Nephron progenitor cell (in vitro differentiated cells): ENCODE measurements at places on chromosomes 4 and X.
A peak's percentile ranks its signal among the peaks of the same experiment; 100 is the strongest.

DNA sequence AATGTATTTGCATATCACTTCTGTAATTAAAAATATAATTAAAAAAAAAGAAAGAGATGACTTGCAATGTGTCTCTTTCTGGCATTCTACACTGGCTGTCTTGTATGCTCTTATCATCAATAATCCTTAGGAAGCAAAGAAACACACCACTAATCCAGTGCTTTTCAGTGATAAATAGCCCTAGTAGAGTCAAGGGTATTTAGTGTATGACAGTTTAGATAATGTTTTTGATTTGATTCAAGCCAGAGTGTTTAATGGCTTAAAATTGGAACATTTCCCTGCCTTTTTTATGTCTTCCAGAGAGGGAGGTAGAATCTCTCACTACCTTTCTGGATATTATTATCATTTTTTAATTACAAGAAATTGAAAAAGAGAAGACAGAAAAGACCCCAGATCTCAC is 48.6 kb upstream of the CXCL8 start:
- no peak for DNase-seq

DNA sequence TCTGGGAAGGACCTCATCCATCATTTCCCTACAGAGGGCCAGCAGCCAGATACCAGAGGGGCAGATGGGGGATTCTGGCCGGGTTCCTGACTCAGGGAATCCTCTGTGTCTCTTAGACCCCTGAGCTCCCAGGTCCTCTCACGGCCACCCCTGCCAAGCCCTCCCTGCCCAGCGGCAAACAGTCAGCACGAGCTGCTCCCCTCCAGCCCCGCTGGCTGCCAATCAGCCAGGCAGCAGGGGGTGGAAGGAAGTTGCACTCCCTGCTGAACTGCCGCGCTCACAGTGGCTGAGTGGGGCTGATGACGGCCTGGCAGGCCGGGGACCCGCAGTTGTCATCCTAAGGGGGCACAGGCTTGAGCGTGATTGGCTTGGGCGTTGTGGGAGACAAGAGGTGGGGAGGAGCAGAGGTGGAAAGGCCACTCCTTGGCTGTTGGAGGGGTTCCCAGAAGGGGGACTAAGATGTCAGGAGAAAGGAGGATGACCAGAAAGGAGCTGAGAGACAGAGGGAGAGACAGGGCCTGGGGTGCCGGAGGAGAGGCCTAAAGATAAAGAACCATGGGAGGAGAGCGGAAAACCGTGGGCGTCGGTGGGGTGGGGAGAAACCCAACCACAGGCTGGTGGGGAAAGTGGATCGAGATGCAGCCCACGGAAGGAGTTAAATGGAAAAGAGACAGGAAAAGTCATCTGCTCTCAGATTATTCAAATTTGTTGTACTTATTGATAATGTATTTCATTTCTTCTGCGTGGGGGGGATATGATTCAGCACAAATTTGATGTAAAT is 4.4 kb upstream of the CCDC149 start:
- peak; percentile 12 for DNase-seq

DNA sequence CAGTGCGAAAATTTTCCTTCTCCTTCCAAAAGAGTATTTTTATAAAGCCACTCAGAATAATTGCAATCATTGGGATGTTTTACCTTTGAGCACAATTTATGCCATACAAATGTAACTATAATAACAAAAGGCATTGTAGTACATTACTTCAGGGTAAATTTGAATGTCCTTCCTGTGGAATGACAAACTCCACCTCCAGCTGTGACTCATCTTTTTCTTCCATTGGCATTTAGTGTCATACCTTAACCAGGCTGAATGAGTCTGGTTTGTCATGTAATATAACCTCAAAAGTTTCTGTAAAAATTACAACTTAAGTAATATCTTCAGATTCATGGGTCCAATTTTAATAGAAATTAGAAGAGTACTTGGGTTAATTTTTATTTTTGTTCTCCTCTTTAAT is 93.3 kb downstream of the TMEM47 start:
- DNase-seq = no peak

DNA sequence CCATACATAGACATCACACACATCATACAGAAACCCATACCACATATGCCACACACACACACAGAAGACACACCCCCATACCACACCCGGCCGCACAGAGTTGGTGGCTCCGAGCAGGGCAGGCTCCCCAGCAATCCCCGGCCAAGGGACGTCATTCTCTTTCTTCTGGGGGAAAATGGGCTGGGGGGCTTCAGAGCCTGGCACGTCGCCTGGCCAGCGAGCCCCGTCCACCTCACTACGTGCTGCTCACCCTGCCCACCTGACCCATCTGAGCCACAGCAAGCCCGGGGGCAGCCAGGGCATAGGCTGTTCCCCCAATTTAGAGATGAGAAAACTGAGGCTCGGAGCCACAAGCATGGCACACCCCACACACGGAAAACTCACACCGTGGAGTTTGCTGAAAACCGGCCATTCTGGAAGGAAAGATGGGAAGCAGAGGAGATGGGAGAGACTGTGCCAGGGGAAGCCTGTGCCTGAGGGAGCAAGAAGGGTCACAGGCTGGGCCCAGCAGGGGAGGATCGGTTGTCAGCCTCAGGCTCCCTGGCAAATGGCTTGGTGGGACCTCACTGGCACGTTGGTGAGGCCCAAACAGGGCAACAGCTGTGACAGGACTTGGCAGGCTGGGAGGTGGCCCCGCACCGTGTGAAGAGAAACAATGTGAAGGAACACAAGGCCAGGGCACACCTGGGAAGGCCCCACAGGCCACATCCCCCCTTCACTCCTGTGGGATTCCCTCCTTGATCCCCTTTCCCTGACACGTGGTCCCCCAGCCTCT is 73.2 kb downstream of the JAKMIP1 start:
- no peak for DNase-seq

GRCh38 chr4:115233600-115233999 is 120.2 kb upstream of the NDST4 start:
- DNase-seq = no peak

DNA sequence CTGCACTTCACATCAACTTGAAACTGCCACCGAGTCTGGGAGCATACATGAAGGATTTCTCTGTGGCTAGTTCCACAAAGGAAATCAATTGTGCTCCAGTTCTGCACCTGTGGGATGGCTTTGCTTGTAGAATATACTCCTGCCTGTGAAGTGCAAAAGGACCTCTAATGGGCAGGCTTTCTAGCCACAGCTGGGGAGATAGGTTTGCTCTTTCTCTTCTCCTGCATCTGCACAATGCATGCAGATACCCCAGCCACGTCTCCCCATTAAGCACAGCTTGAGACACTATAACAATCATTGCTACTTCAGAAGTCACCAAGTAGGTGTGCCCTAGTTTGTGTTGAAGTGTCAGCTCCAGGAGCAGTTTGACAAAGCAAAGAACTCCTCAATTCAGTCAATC is 364.6 kb downstream of the ZIC3 start:
- no peak for DNase-seq

DNA sequence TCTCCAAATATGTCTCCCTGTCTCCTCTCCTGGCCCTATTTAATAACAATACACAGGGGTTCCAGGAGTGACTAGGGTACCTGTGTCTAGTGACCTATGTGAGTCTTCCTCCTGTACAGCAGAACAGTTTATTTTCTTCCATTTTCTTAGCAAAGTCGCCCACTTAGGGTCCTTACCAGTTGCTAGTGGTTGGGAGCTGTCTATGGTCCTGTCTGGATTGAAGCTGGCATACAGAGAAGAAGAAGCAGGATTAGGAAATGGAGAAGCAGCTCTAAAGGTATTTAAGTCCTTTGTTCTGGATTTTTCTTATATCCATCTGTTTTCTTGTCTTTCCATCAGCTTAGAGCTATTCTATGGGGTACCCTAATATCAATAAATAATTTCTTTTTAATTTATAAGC is 587.1 kb upstream of the CPEB2 start:
- peak; percentile 39 for DNase-seq

GRCh38 chr4:112560084-112560483 is 44.1 kb upstream of the NEUROG2 start:
- no peak for DNase-seq

- DNase-seq = no peak
Measured at GRCh38 chrX:45502396-45502795, 301.7 kb upstream of the DIPK2B start.

DNA sequence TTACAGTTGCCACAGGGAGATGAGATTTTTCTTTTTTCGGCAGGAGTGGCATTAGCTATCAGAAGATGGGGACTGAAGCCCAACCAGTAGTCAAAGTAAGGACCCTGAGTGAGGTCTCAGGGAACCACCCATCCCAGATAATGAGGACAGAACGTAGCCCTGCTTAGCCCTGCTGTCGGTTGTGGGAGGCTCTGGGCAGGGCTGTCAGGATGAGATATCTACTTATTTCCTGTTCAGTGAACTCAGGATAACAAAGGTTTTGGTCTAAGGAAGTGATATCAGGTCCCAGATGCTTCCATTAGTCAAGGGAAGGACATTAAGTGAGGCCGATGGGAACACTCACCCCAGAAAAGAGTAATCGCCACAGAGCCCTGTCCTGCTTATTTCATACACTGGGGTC is 2.3 kb downstream of the MAGEB16 start:
- DNase-seq = no peak

DNA sequence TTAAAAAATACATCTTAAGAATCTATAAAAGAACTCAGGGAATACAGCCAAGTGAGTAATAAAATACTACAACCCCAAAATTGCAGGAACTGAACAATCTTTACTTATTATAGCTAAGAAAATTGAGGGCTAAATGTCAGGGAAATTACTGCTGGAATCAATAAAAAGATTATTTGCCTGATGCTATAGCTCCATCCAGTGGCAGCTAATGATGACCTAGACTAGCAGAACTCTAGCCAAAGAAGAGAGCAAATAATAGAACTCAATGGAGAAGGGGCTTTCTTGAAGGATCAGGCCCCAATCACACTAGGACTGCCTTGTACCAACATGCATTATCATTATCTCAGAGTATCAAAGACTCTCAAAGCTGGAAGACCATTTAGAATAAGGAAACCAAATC is 85.0 kb upstream of the FAM241A start:
- no peak for DNase-seq

DNA sequence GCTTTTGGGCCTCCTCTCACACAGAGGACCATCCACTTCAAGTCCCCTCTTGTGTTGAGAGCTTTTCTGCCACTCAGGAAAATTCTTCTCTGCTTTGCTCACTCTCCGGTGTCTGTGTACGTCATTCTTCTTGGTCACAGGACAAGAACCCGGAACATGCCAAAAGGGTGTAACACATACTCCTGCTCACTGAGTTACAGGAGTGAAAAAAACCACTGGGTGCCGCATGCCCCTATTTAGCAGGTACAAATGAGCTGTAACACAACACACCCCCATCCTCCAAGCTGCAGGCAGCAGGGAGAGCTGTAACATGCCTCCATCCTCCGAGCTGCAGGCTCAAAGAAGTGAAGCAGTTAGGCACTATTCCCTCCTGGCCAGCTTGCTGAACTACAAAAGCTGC is 13.0 kb upstream of the CXCL2 start:
- DNase-seq = no peak

- DNase-seq = no peak
Measured at GRCh38 chrX:11451151-11451550, 157.9 kb downstream of the AMELX start.

GRCh38 chr4:130054908-130055307 is 959.0 kb downstream of the C4orf33 start:
- no peak for DNase-seq

- DNase-seq = peak; percentile 63
Measured at GRCh38 chrX:154486396-154487207, at the start of gene UBL4A. Gene UBL4A, minus strand, starts transcription at chrX:154486615. Its CDS starts 31 bp downstream, at chrX:154486584.

DNA sequence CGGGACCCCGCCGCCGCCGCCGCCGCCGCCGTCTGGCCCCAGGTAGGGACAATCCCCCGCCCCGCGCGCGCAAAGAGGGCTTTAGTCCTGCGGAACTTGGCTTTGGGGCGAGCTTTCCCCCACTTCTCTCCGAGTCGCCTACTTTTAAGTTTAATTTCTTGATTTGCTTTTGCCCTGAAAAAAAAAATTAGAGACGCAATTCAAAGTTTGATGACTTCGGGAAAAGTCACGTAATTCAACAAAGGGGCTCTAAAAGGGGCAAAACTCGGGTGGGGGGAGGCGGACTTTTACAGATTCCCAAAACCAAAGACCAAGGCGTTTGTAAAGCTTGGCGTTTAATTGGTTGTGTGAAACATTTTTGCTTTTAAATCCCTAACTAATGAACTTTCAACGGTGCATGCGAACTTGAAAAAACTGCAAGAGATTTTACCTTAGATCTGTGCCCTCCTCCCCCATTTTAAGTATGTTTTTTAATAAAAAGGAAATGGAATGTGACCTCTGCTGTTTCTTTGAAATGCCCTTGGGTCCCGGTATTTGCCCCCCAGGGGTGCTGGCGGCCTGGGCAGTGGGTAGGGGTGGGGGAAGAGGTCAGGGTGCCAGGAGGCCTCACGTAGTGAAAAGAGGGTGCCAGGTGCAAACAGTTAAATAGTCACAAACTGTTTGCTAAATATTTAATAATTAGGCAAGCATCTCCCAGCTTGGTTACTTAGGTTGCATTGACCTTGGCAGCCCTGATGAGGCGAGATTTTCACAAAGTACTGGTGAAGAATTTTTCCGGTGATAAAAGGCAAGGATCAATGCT is 209.7 kb downstream of the NWD2 start:
- no peak for DNase-seq

GRCh38 chrX:101117701-101118100 is 19.7 kb downstream of the CENPI start:
- DNase-seq = no peak

DNA sequence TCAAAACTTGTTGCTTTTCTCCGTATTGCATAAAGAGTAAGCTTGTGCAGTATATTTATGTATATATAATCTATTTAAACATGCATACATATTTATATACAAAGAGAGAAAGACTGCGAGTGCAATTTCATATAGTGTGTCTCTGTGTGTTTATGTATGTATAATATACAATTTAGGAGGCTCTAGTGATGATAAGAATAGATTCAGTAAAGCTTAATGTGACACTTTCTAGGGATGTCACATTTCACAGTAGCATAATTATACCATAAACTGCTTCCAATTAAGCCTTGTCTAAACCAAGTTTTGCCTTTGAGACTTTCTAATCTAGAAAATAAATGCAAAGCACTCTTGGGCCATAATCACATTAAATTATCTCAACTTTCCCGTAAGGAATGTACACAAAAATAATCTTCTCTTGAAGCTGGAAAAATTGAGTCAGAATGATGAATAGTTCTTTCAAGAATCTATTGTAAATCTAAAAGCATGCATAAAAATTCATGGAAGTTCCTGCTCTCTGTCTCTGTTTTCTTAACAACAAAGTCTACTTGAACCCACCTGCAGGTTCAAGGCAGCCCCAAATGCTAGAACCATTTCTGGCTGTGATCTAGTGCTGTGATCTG is 114.1 kb upstream of the NPY2R start:
- DNase-seq = no peak

GRCh38 chr4:42101446-42101975 is 50.9 kb downstream of the BEND4 start:
- no peak for DNase-seq

- peak; percentile 15 for DNase-seq
Measured at GRCh38 chr4:121192480-121192879, 28.4 kb upstream of the TNIP3 start.
